ENCODE measurements at places on chromosomes 7 and 10. TPM values are rescaled to one million over a fixed set of nuclear protein-coding genes. Genes with fewer than 3 reads are reported as not detected.
A peak's percentile ranks its signal among the peaks of the same experiment; 100 is the strongest.

DNA sequence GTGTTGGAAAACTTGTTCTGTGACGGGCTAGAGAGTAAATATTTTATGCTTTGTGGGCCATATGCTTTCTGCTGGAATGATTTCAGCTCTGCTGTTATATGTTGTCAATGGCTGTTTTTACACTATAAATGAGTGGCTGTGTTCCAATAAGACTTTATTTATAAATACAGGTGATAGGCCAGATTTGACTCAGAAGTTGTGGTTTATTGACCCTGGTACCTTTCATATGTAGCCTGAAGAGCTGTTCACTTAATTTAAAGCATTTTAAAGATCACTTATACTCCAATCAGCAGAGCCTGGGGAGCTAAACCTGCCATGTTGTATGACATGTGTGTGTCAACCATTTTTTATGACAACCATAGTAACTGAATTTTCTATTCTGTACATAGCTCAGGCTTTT lies 9.1 kb upstream of the SSBP1 start:
- no peak for DNase-seq

DNA sequence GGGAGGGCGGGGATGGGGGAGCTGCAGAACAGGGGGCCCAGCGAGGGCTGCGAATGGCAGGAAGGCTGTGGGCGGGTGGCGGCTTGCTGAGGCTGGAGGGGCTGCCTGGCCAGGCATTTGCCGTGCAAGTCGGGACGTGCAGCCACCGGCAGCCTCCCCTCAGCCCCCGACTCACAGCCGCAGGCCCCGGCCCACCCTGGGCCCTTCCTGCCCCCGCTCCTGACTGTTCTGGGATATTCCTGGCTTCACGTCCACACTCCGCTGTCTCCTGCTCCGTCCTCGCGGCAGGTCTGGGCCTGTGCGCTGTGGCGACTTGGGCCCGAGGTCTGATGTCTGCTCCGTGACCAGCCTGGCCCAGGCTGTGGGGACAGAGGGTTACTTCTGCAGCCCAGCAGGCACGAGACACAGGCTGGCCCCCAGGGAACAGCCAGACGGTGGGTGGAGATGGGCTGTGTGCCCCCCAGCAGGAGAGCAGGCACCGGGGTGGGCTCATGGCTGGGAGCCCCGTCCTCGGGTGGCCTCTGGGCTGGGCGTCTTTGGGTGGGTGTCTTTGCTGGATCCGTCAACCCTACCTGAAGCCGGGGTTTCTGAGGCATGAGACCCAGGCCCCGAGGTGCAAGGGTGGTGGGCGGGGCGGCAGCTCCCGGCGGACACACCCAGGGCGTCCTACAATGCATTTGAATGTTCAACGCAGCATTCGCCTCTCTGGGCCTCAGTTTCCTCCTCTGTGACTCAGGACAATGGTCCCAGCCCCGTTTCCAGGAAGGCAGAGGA lies 86.5 kb downstream of the FOXL3 start:
- peak; percentile 5 for DNase-seq

DNA sequence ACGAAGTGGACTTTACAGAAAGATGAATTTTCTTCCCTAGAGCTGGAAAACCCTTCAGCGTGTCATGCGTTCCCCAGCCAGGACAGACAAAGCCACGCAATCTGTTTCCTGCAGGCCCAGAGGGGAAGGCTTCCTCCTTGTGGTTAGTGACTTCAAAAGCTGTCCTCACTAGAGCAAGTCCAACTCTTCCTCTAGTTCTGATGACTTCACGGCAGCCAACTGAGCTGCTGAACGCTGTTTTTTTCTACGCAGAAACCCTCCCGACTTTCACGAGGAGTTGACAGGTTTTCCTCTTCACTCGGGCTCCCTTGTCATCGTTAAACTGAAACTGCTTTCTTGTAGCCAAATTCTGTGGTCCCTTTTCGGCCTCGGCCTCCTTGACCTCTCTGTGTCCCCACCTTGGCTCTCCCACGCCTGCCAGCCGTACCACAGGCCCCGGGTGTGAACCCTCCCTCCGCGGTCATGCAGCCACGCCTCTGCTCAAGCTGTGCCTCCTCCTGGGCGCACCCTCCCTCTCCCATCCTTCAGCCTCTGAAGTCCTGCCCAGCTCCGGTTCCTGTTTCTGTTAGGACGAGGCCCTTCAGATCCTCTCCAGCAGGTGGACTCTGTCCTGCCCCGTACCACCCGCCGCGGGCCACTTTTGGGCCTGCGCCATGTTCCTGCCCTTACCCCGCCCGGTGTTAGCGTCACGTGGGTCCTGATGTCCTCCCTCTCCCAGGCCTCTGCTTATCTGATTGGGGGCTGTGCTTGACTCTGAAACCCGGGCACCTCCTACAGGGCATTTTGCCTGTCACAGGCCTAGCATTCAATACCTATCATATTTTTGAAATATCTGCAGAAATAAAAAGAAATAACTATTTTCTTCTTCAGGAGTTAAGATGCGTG lies 39.3 kb downstream of the CUX1 start:
- DNase-seq, result peak; percentile 96

The LIPF gene
- not detected for total RNA-seq

DNA sequence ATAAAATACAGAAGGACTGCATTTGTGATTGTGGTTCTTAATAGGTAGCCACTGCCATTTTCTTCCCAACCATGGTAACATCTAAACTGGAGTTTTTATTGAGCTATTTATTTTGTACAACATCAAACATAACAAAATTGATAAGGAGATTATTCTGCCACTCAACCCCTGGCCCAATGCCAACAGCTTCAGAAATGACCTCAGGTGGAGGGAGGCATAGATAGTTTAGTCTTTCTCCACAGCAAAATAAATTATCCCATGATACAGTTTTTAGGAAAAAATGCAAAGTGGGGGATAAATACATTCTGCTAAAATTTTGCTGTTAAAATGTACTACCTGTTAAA lies 57.6 kb downstream of the LRRTM3 start:
- no peak for DNase-seq

Data from transverse colon (tissue), 4 donors.